Dermis microvascular lymphatic vessel endothelial cell (primary cell): ENCODE measurements at places on chromosomes 3 and 15. TPM values are rescaled to one million over a fixed set of nuclear protein-coding genes. Genes with fewer than 3 reads are reported as not detected.

CASR gene
- total RNA-seq = not detected in 2 replicates

SLC25A36 gene
- 33.4 and 35.9 TPM in 2 replicates for total RNA-seq

MCF2L2 gene
- total RNA-seq = 0.25 and 0.26 TPM in 2 replicates

MAGEL2 gene
- not detected in 2 replicates for total RNA-seq

ARGFX gene
- total RNA-seq = not detected in 2 replicates

DNA sequence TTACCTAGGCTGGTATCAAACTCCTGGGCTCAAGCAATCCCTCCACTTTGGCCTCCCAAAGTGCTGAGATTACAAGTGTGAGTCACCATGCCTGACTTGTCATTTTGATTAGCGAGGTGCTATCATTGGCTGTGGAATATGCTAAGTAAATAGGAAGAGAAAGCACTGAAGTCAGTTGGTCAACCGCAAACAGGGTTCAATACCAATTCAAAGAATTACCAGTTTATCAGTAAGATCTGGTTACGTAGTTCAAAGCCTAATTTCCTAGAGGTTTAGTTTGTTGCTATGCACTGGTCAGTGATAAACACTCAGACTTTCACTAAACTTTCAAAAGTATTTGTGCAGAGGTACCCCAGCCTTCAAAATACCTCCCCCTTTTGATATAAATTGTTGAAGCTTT is 29.5 kb downstream of the GLB1 start:
- DNase-seq = no peak

DNA sequence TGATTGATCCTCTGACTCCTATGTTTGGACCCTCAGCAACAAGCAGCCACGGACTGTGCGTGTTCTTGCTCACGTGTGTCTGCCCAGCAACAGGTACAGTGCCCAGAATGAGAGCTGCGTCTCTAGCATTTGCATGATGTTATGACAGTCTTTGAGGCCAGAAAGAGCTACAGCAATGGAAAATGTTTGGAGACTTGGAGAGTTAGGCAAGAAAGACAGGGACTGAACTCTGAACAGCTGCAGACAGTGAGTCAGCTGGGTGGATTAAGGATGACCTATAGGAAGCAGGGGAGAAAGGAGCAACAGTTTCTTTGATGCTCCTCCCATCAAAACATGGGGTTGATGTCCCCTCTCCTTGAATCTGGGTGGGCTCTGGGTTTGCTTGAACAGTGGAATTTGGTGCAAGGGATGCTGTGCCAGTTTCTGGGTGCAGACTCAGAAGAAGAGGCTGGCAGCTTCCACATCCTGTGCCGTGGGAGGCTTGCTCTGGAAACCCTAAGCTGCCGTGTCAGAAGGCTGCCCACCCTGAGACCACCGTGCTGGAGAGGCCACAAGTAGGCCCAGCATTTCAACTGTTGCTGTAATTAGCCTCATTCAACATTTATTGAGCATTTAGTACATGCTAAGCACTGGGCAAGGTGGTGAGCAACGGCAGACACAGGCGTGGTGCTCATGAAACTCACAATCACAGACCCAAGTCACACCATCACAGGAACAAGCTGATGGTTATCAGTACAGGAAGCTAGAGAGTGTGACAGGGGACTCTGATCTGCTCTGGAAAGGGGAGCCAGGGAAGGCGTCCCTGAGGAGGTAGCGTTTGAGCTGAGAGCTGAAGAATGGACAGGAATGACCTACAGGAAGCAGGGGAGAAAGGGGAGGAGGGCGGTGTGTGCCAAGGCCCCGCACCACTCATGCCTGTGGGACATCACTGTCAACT is 21.7 kb downstream of the CCR9 start:
- DNase-seq = no peak

- DNase-seq = no peak
Observed at GRCh38 chr3:139607257-139608107, 67.9 kb upstream of the RBP1 start.

DNA sequence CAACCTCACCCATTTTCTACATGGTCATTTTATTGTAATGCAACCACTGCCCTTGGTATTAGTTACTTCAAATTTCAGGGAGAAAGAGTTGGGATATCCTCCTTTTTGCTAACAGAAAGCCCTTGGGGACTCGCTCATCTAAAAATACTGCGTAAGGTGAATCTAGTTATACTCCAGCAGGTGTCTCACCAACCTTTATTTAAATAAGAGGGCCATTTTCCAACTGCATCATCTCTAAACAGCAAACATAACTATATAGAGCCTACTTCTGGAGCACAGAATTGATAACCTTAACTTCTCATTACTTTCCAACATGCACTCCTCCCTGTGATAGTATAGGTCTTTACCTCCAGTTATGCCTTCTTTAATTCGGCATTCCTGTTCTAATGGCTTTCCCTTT is 77.5 kb downstream of the TBL1XR1 start:
- DNase-seq = no peak

DNA sequence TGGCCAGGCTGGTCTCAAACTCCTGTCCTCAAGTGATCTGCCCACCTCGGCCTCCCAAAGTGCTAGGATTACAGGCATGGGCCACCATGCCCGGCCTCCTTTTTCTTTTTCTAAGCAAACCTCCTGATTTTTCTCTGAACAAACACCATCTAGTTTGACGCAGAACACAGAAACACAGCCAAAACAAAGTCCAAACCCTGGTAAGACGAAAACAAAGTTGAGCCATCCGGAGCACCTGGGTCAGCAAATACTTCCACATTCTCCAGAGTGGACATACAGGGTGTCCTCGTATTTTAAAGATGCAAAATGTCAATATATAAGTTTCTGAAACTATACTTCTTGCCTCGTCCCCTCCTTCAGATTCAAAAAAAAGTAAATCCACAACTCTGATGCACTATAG is 635.1 kb upstream of the ADAMTS9 start:
- DNase-seq = no peak

- no peak for DNase-seq
Observed at GRCh38 chr3:106241593-106241992, 372.8 kb upstream of the CBLB start.

GRCh38 chr3:50419595-50420370 is 60.5 kb upstream of the TMEM115 start:
- no peak for DNase-seq

- DNase-seq = no peak
Observed at GRCh38 chr15:29770796-29771195, 51.5 kb downstream of the TJP1 start.

DNA sequence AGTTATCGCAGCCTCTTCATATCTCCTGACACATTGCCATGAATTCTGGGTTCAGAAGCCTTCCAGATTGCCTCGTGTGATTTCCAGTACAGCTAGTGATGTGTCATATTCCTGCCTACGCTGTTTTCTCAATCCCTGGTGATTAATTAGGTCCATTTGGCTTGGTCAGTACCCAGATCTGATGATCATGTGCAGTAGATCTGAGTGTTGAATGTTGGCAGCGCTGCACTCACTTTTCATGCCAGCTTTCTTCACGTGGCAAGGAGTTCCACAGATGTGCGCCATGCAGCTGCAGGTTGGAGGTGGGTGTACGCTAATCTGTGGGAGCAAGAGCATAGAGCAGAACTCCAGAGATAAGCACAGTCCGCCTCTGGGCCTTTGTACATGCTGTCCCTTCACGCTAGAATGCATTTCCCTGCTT is 86.9 kb upstream of the COL6A5 start:
- DNase-seq = no peak

DNA sequence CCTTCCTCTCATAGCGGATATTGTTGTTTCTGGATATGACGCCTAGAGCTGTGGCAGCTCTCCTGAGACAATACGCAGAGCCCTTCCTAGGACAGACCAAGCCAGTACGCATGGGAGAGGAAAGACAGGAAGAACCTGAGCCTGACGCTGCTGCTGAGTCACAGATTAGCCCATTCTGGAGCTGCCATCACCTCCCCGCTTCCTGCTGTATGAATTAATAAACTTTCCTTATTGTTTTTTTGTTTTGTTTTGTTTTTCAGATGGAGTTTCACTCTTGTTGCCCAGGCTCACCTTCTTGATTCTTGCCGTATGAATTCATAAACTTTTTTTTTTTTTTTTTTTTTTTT is 67.0 kb downstream of the PPCDC start:
- DNase-seq = peak; percentile 71

GRCh38 chr15:38216763-38217162 is 35.9 kb upstream of the SPRED1 start:
- peak; percentile 17 for DNase-seq

GRCh38 chr3:123439806-123440580 is 8.9 kb downstream of the ADCY5 start:
- no peak for DNase-seq

DNA sequence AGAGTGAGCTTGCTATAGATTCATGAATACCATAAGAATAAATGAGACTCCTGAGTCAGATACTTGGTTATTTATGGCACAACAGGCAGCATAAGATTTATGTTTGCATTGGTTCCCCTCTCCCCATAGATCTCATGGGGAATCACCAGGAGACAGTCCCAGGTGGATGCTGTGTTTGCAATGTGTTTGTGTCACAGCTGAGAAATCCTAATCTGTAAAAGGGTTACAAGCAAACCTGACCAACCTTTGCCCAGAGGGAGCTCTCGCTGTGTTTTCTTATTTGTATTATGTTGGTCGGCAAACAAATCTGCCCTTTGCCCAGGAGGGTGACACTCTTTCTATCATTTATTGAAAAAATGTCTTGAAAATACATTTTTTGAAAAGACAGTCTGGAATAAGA is 236.2 kb downstream of the ZPLD1 start:
- DNase-seq = no peak

DNA sequence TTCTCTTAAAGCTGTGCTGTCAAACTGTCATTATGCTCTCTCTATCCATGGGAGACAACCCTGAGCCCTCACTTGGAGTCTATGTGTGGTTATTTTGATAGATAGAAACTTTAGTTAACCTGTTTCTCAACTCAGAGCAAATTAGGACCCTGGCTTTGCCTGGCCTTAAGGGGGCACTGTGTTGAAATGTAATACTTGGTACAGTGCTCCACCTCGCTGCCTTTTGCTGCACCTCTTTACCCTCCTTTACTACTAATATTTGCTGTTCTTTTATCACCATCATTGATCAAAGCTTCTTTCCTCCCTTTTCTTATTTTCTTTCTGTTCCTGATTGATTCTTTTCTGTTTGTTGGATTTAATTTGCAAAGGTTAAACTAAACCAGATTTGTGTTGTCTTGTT is 34.3 kb downstream of the STT3B start:
- peak; percentile 14 for DNase-seq

- no peak for DNase-seq
Observed at GRCh38 chr15:29063646-29064045, 177.9 kb downstream of the APBA2 start.

- DNase-seq = no peak
Observed at GRCh38 chr15:84570164-84570735, 30.6 kb upstream of the ZSCAN2 start.
